Nephron progenitor cell (in vitro differentiated cells): ENCODE measurements at places on chromosomes 7 and 10.

- no peak overlapping the region for H3K4me3 ChIP-seq
- peaks cover 27% of the 10 kb centered on the region for H3K4me1 ChIP-seq
- no peak overlapping the region for H3K27ac ChIP-seq
- peaks cover 68% of the 10 kb centered on the region for H3K27me3 ChIP-seq
- no peaks in the 10 kb centered on the region for H3K36me3 ChIP-seq
- DNase-seq = no peak
These were observed 3.5 kb upstream of the RGS10 start for GRCh38 chr10:119546009-119546408.

GRCh38 chr7:105350906-105351305 lies 37.8 kb downstream of the SRPK2 start:
- H3K4me3 ChIP-seq = no peak overlapping the region
- H3K27me3 ChIP-seq = no peaks in the 10 kb centered on the region
- no peaks in the 10 kb centered on the region for H3K36me3 ChIP-seq
- DNase-seq = no peak

DNA sequence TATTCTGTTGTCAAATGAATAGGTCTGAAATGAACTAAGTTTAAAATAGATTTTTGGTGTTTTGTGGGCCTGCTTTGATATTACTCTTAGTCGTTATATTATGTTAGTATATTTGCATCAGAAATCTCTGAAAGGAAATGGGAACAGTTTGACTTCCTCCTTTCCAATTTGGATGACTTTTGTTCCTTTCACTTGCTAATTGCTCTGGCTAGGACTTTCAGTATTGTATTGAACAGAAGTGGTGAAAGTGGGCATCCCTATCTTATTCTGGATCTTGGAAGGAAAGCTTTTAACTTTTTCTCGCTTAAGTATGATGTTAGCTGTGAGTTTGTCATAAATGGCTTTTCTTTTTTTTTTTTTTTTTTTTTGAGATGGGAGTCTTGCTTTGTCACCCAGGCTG lies 273.6 kb upstream of the DKK1 start:
- H3K36me3 ChIP-seq = peaks cover 24% of the 10 kb centered on the region
- no peak overlapping the region for H3K27ac ChIP-seq
- H3K4me3 ChIP-seq = no peak overlapping the region

- H3K4me3 ChIP-seq = peak overlapping the region; percentile 12
- peaks cover 58% of the 10 kb centered on the region for H3K4me1 ChIP-seq
- peaks cover 21% of the 10 kb centered on the region for H3K27me3 ChIP-seq
- H3K36me3 ChIP-seq = no peaks in the 10 kb centered on the region
- DNase-seq = no peak
These were observed 261.1 kb upstream of the ZMIZ1 start for GRCh38 chr10:78807504-78808203.

GRCh38 chr10:34523017-34523767 lies 291.9 kb downstream of the PARD3 start:
- DNase-seq = no peak
- H3K4me1 ChIP-seq = peaks cover 20% of the 10 kb centered on the region
- no peak overlapping the region for H3K27ac ChIP-seq
- H3K4me3 ChIP-seq = no peak overlapping the region
- H3K36me3 ChIP-seq = peaks cover 10% of the 10 kb centered on the region
- H3K27me3 ChIP-seq = peaks cover 3% of the 10 kb centered on the region

DNA sequence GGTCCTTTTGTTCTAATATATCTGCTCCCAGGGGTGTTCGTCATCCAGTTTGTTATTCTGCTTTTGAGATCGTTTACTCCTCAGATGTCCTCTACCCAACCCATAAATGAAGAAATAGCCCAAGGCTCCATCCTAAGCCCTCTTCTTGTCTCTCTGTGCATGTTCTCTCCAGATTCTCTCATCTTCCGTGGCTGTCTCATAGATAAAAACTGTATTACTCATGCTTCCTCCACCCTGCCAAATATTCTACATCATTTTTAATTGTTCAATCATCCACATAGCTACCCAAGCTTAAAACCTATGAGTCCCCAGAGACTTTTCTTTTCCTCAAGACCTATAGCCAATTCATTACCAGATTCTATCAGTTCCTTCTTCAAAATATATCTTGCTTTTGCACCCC lies 44.9 kb downstream of the CAV1 start:
- no peaks in the 10 kb centered on the region for H3K4me1 ChIP-seq
- H3K27me3 ChIP-seq = peaks cover 13% of the 10 kb centered on the region
- no peak overlapping the region for H3K4me3 ChIP-seq
- H3K36me3 ChIP-seq = no peaks in the 10 kb centered on the region

DNA sequence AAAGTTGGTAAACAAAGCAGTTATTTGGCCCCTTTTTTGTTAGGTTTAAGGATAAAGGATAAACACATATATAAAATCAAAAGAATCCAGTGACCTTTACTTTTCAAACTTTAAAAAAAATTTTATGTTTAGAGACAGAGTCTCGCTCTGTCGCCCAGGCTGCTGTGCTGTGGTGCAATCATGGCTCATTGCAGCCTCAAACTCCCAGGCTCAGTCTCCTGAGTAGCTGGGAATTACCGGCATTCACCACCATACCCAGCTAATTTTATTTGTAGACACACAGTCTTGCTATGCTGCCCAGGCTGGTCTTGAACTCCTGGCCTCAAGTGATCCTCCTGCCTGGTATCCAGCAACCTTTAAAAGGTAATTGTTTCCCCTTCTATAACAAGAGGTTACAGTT lies 31.3 kb downstream of the GNA12 start:
- H3K27me3 ChIP-seq = peaks cover 2% of the 10 kb centered on the region
- H3K36me3 ChIP-seq = peaks cover 57% of the 10 kb centered on the region
- H3K4me3 ChIP-seq = no peak overlapping the region
- peaks cover 56% of the 10 kb centered on the region for H3K4me1 ChIP-seq

GRCh38 chr10:78973901-78974616 lies 94.7 kb upstream of the ZMIZ1 start:
- peak; percentile 79 for DNase-seq
- peak overlapping the region; percentile 80 for H3K4me3 ChIP-seq
- H3K4me1 ChIP-seq = peaks cover 84% of the 10 kb centered on the region
- peaks cover 19% of the 10 kb centered on the region for H3K27me3 ChIP-seq

DNA sequence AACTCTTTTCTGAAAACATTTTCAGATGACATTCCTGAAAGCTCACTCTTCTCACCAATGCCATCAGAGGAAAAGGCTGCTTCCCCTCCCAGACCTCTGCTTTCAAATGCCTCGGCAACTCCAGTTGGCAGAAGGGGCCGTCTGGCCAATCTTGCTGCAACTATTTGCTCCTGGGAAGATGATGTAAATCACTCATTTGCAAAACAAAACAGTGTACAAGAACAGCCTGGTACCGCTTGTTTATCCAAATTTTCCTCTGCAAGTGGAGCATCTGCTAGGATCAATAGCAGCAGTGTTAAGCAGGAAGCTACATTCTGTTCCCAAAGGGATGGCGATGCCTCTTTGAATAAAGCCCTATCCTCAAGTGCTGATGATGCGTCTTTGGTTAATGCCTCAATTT lies 16.5 kb downstream of the ANLN start:
- no peak for DNase-seq
- peaks cover 16% of the 10 kb centered on the region for H3K4me1 ChIP-seq
- H3K27me3 ChIP-seq = no peaks in the 10 kb centered on the region
- H3K36me3 ChIP-seq = peaks cover 37% of the 10 kb centered on the region

- peak overlapping the region; percentile 46 for H3K27ac ChIP-seq
- H3K27me3 ChIP-seq = no peaks in the 10 kb centered on the region
- peaks cover 64% of the 10 kb centered on the region for H3K4me1 ChIP-seq
- no peak for DNase-seq
- H3K36me3 ChIP-seq = peaks cover 45% of the 10 kb centered on the region
These were observed 9.6 kb downstream of the ITGB1 start for GRCh38 chr10:32948451-32948850.

GRCh38 chr10:58372607-58373441 lies 12.4 kb upstream of the TFAM start:
- no peaks in the 10 kb centered on the region for H3K36me3 ChIP-seq
- no peak for DNase-seq
- no peak overlapping the region for H3K4me3 ChIP-seq
- no peak overlapping the region for H3K27ac ChIP-seq
- no peaks in the 10 kb centered on the region for H3K27me3 ChIP-seq

DNA sequence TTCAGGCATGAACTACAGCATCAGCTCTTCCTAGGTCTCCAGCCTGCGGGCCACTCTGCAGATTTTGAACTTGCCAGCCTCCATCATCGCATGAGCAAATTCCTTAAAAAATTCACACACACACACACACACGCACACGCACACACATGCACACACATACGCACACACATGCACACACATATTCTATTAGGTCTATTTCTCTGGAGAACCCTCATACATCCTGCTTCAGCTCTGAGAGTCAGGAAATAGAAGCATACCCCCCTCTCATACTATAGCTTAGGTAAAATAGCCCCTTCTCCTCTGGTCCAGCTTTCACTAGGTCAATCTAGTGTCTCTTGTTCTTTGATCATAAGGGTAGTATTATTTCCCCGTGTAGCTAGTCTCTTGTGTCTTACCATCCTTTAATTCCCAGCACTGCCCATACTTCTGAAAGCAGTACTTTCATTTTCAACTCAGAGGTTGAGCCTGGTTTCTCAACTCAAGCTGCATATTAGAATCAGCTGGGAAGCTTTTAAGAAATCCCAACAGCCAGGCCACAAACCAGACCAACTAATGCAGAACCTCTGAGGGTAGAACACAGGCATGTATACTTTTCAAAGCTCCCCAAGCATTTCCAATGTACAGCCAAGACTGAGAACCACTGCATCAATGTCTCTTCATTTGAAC lies 30.9 kb upstream of the ITGB8 start:
- H3K4me3 ChIP-seq = no peak overlapping the region
- no peaks in the 10 kb centered on the region for H3K4me1 ChIP-seq
- no peak for DNase-seq
- H3K27ac ChIP-seq = peak overlapping the region; percentile 29
- H3K36me3 ChIP-seq = no peaks in the 10 kb centered on the region

- H3K4me3 ChIP-seq = peak overlapping the region; percentile 89
- H3K36me3 ChIP-seq = peaks cover 27% of the 10 kb centered on the region
These were observed 23.0 kb downstream of the ZFAND2A start for GRCh38 chr7:1136841-1137516.

DNA sequence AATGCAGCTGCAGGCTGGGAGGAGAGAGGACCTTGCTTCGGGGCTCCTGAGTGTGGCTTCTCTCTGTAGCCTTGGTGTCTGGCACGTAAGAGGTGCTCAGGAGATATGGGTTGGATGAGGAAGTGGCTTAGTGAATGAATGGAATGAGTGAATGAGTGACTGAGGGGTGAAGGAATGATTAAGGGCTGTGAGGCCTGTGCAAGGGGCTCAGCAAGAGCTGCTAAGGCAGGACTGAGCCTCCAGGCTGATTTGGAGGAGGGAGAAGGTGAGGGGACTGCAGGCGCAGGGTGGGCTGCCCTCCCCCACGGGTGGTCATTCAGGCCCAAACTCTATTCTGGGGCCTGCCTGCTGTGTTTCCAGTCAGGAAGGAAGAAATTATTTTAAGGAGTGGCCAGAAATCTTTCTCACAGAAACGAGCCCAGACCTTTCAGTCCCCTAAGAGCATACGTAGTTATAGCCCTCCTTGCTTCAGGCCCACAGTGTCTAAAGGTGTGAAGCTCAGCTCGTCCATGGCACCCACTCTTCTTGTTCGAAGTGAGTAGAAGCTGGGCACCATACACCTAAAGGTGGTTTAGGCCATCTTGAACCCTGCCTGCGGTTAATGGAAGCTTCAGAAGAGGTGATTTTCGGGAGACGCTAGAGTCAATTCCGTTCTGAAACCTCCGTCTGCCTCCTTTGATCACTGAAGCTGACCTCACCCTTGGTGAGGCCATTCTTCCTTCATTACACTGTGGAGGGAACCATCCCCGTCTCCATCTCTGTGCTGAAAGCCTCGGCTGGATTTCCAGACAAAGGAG lies 49.5 kb upstream of the SAMD8 start:
- H3K27me3 ChIP-seq = peaks cover 9% of the 10 kb centered on the region
- H3K4me3 ChIP-seq = no peak overlapping the region
- no peaks in the 10 kb centered on the region for H3K36me3 ChIP-seq
- no peak for DNase-seq
- H3K4me1 ChIP-seq = peaks cover 10% of the 10 kb centered on the region
- peak overlapping the region; percentile 2 for H3K27ac ChIP-seq

DNA sequence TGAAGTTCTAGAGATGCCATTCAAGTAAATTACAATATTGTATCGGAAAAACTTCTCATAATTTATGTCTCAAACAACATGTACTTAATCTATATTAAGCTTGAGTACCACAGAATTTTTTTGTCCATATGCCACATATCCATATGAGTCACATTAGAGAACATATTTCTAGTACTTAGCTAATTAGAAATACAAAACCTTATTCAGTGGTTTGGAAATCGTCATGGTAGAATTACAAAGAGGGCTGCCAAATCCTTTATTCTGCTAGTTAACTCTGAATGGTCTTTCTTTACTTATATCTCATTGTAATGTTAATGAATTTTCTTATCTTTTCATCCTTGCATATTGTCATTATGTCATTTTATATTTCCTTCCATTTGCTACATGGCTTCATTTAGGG lies 9.0 kb upstream of the VIM start:
- no peak overlapping the region for H3K4me3 ChIP-seq
- peaks cover 23% of the 10 kb centered on the region for H3K4me1 ChIP-seq
- no peaks in the 10 kb centered on the region for H3K36me3 ChIP-seq
- no peak overlapping the region for H3K27ac ChIP-seq

- peaks cover 6% of the 10 kb centered on the region for H3K27me3 ChIP-seq
- H3K4me3 ChIP-seq = no peak overlapping the region
- no peaks in the 10 kb centered on the region for H3K36me3 ChIP-seq
- no peak overlapping the region for H3K27ac ChIP-seq
- no peak for DNase-seq
- H3K4me1 ChIP-seq = peaks cover 15% of the 10 kb centered on the region
These were observed 146.8 kb downstream of the GFRA1 start for GRCh38 chr10:116126239-116126638.

- H3K27ac ChIP-seq = peak overlapping the region; percentile 41
- peaks cover 35% of the 10 kb centered on the region for H3K4me1 ChIP-seq
- H3K36me3 ChIP-seq = no peaks in the 10 kb centered on the region
- H3K4me3 ChIP-seq = no peak overlapping the region
- peak; percentile 44 for DNase-seq
These were observed 62.4 kb upstream of the LRRC18 start for GRCh38 chr10:49001870-49002672.

DNA sequence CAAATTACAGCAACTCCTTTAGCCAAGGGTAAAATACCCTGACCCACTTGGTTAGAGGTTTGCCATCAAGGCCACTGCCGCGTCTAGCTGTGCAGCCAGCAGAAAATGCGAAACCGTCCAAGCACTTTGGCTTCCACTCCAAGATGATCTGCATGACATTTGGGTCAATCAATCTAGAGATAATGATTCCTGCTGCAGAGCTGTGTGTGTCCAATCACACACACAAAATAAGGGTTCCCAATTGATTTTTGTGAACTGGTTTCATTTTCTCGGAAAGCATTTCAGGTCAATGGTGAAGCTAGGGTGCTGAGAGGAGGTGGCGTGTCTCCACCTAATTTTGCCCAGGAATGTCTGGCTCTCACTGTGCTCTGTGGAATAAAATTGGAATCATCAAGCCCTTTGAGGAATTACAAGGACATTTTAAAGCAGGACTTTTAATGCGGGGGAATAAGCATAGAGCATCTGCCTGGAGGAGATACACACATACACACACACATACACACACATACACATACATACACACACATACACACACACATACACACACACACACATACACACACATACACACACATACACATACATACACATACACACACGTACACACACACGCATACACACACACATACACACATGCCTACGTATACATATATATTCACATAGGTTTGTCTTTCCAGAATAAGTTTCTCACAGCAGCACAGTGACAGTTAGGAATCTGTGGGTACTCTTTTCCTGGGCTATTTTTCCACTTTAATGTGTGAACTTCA lies 59.5 kb downstream of the ACADSB start:
- no peaks in the 10 kb centered on the region for H3K36me3 ChIP-seq
- peaks cover 15% of the 10 kb centered on the region for H3K27me3 ChIP-seq
- H3K4me1 ChIP-seq = peaks cover 15% of the 10 kb centered on the region
- no peak overlapping the region for H3K27ac ChIP-seq
- H3K4me3 ChIP-seq = no peak overlapping the region
- DNase-seq = no peak
